HS-27A (cell line): ENCODE measurements at places on chromosomes 1 and 21.
A peak's percentile ranks its signal among the peaks of the same experiment; 100 is the strongest.

DNA sequence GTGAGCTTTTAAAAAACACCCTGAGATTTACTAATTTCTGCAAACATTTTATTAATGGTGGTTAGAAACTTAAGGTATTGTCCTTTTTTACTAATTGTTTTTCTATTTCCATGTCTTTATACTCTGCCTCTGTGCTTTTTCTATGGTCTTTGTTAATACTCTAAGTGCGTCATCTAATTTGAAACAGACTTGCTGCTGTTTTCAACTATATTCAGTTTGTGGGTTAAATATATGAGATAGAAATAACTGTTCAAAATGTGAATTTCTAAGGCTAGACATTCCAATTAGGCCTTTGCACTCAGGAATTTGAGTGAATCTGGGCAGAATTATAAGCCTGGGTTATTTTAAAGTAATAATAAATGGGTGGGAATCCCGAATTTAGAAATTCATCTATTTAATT lies 82.4 kb upstream of the COL11A1 start:
- DNase-seq, result no peak

DNA sequence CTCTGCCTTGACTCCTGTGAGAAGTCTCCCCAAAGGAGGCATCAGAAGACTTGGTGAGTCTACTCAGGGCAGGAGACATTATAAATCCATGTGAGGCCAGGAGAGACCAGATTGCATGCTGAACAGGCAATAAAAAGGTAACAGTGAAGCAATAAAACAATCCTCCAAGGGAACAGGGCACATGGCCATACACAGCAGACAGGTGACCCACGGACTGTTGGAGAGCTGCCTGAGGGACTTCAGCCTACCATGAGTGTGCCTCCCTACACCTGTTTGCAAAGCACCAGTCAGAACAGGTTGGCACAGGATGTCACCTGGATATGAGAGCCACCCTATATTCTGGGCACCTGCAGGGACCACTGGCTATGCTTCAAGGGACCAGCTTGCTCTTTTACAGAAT lies 67.6 kb downstream of the MAB21L3 start:
- no peak for DNase-seq

GRCh38 chr1:48966583-48966982 lies 189.9 kb upstream of the BEND5 start:
- DNase-seq, result no peak

GRCh38 chr1:108880850-108881249 lies 4.1 kb downstream of the GPSM2 start:
- no peak for DNase-seq

GRCh38 chr1:238152119-238152518 lies 261.4 kb upstream of the ZP4 start:
- DNase-seq, result no peak

DNA sequence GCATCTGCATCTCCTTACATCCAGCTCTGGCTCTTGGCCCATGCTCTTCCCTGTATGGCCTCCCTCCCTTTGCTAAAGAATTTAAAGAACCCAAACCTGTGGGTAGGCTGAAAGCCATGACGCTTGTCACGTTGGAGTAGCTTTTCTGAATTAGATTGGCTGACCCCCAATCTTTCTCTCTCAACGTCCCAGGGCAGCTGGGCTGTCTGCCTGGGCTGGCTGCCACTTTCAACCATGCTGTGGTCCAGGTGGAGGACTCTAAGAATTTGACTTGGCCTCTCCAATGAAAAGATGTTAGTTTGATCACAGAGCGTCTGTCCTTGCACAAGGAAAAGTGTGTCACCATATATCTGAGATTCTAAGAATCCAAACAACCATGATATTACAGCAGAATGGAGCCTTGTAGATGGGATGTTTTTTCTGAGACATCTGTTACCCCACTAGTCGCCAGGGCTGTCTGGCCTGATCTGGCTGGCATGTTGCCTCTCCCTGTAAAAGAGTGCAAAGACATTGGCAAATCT lies 6.5 kb upstream of the IGSF3 start:
- DNase-seq, result no peak

DNA sequence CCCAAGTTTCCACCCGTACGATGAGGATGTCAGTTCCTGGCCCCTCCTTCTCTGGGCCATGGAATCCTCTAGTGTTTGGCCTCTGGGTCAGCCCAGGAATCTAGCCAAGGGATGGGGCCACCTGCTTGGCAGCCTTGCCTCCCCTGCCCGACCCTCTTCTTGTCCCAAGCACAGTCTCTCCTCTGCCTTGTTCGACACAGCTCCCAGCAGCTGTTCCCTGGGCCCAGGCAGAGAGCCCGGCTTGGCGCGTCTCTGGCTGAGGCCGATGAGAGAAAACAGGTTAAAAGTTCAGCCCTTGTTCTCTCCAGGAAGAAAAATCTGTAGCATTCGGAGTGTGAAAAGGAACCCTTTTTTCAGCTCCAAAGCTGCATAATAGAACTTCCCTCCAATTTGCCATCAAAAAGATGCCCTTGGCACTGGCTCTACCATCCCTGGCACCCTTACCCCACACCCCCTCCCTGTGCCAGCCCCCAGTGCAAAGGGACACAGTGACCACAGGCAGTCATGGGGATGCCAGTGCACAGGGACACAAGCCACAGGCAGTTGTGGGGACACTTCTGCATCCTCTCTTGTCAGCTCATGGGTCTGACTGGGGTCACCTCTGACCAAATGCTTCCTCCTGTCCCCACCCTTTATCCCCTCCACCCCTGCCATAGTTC lies 68.4 kb downstream of the EPHB2 start:
- DNase-seq, result no peak

- no peak for DNase-seq
Observed at GRCh38 chr1:17419626-17420328, 19.7 kb downstream of the RCC2 start.

DNA sequence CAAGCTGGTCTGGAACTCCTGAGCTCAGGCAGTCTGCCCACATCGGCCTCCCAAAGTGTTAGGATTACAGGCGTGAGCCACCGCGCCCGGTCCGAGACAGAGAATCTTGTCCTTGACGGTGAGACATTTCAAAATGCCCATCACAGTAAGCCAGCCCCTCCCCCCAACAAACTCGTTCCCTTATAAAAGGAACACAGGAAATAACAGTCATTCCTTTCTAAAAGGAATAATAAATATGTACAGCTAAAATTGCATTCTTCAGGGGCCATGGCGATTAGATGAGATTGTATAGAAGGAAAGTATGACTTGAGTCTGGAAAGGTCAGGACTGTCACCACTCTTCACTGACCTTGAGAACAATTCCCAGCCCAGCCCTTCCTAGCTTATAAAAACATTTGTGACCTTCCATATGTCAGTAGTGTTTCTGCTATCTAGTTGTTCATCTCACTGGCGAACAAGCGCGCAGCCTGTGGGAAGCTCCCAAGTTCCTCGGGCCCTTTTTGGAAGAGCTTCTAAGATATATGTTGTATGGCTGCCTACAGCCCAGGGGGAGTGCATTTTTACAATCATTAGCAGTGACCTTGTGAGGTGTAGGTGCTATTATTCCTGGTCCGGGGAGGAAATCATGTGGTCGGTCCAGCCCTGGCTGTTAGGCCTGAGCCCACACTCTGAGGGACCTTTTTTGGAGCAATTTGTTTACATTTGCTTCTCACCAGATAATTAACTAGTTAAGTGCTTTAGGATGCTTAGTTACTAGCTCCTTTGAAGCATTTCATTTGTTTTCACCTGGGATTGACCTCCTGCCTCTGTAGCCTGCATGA lies 8.7 kb downstream of the SZRD1 start:
- DNase-seq, result peak; percentile 84

GRCh38 chr1:46333300-46334029 lies 7.1 kb upstream of the NSUN4 start:
- no peak for DNase-seq

GRCh38 chr1:57131701-57132394 lies 166.0 kb upstream of the C8B start:
- no peak for DNase-seq

GRCh38 chr1:3162322-3162882 lies 93.4 kb downstream of the PRDM16 start:
- DNase-seq, result no peak

DNA sequence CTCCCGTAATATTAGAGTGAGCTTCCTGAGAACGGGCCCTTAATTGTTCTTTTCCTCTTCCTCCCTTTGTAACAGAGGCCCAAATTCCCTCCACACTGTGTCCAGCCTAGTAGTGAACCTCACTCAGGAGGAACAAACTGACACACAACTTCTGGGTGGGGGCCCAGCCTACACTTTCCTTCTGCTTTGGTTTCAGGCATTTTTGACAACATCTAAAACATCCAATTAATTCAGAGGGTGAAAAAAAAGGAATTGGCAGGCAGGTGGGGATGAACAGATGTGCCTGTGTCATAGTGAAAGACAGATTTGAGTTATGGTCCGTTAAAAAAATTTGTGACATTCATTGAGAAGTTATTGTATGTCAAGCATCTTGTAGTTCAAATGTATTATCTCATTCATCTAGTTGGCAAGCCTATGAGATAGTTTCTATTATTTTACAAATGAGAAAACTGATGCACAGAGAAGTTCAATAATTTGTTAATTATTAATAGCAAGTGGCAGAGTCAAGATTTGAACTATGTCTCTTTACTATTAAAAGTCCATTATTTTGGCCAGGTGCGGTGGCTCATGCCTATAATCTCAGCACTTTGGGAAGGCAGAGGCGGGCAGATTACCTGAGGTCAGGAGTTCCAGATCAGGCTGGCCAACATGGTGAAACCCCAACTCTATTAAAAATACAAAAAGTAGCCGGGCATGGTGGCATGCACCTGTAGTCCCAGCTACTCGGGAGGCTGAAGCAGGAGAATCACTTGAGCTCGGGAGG lies 41.6 kb upstream of the LRIG2 start:
- no peak for DNase-seq

DNA sequence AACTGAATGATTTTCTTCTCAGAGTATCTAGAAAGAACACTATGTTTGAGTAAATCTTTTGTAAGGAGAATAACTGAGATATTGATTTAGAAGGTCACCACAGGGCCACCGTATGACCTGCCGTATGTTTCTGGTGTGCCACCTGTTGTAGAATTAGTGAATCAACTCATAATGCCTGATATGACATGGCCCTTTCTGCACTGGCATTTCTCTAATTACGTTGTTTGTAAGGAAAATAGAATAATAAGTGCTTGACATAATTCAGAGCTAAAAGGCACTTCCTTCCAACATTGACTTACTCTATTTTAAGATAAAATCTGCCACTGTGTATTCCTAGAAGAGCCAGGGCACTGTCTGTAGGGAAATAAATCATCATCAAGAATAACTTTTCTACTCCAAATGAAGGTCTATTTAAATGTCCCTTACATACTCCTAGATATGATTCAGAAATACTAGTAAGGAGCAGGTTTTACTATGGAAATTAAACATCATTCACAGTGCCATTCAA lies 101.7 kb downstream of the PHTF1 start:
- DNase-seq, result no peak
